WTC11 (cell line): ENCODE measurements at places on chromosomes 16 and 17.

DNA sequence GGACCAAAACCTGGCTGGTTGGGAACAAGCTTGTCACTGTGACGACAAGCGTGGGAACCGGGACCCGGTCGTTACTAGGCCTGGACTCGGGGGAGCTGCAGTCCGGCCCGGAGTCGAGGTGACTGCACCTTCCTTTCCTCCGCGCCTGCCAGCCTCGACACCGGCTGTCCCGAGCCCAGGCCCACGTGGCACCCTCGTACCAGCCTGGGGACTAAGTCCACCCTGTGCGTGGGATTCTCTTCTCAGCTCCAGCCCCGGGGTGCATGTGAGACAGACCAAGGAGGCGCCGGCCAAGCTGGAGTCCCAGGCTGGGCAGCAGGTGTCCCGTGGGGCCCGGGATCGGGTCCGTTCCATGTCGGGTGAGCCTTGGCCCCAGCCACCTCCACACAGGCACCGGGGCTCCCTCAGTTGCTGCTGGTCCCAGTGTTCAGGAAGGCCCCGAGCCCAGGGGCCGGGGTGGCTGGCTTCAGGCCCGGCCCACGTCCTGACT lies 31.6 kb downstream of the TSC2 start:
- DNase-seq = no peak

- DNase-seq = no peak
These were observed 158.6 kb downstream of the C16orf78 start for GRCh38 chr16:49531931-49532840.

GRCh38 chr17:82318772-82319606 lies 1.6 kb upstream of the CD7 start:
- DNase-seq = no peak

DNA sequence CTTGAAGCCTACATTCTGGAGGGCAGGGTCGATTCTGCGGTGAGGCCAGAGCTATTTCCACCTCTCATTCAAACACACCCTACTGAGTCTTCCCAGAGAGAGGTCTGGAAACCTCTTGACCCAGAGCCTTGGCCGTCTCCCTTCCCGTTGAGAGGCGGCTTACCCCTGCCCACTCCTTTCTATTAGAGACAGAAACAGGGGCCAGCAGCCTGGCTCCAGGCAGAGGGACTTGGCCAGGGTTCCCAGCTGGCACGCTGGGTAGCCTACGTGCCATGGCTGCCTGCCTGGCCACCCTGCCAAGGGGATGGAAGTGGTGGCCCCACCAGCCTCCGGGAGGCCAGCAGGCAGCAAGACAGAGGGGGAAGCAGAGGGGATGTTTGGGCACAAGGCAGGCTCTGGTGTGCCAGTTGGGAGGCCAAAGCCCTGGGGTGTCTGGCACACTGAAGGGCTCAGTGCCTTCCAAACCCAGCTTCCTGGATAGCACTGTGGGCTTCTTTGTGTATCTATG lies 6.0 kb downstream of the STAC2 start:
- DNase-seq = no peak

GRCh38 chr17:8080799-8081219 lies 6.7 kb downstream of the ALOX12B start:
- peak; percentile 54 for DNase-seq

DNA sequence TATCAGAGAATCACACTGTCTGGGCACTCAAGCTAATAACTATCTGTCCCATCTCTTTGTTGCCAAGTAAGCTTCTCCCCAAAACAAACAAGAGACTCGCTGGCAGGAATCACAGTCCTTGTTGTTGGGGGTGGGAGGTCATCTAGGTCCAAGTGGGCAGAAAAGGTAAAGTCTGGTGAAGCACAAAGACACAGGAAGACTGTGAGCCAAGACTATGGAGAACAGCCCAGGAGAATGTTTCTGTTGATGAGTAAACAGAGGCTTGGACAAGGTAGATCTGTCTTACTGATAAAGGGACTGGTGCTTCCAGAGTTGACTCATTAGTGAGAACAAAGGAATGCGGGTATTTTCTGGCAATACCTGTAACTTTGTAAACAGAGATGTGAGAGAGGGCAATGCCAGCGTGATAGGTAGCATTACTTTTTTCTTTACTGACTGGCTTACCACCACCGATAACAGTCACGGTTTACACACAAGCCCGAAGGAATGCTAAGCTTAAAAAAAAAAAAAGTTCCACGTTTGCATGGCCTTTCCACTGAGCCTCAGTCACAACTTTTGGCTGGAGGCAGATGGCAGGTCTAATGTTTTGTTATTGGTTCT lies 11.5 kb upstream of the MMD start:
- DNase-seq = no peak

DNA sequence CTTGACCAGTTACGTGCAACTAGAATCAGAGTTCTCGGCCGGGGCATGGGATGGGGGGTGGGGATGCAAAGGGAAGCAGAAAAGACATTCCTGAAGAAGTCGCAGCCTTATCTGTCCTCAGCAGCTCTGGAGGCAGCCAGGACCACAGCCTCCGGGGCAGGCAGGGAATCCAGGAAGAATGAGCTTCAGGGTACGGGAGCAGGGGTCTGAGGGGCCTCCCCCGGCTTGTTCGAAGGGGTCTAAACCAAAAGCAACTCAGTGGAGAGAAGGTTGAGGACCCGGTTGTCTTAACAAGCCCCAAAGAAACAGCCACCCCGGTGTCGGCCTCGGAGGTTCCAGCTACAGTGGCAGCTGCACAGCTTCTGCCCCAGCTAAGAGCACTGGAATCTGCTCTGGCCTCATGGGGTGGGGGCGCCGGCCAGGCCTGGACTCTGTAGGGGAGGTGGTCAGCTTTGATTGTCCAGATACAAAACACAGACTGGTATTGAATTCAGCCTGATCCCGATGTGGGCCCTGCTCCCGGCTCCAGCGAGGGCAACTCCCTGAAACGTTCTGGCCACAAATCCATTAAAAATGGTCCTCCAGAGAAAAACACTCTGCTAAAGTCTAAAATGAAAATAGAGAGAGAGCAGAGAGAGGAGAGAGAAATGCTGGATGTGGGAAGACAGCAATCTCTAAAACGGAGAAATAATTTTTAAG lies 7.7 kb downstream of the HOXB4 start:
- DNase-seq = no peak

DNA sequence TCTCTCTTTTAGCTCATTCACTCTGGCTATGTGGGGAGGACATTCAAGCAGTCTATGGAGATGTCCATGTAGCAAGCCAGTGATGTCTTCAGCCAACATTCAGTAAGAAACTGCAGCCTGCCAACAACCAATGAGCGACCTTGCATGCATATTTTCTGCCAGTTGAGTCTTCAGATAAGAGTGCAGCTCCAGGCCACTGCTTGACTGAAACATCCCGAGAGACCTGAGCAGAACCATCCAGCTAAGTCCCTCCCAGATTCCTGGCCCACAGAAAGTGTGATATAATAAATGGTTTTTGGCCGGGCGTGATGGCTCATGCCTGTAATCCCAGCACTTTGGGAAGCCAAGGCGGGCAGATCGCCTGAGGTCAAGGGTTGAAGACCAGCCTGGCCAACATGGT lies 10.5 kb upstream of the C17orf58 start:
- DNase-seq = no peak

DNA sequence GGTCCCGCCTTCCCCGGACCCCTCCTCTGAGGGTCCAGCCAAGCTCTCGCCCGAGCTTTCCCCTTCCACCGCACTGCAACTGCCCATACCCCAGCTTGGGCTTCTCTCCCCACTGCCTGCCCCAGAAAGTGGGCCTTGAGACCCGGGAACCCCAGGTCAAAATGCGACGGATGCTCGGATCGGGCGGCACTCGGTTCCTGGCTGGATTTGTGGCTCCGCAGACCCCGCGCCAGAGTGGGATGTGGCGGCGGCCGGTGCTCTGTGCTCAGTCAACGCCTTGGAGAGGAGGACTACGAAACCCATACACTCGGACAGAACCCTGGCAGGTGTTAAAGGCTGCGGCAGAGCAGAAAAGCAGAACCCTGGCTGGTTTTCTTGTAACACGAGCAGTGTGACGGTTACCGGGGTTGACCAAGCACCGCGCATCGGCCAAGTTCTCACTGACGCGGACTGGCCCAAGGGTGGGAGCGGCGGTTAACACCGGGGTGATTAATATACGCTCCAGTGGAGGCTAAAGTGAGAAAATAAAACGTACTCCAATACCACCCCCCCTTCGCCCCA lies 885 bp upstream of the SLFN13 start:
- DNase-seq = peak; percentile 43

GRCh38 chr16:48608452-48608851 lies 1.5 kb downstream of the N4BP1 start:
- no peak for DNase-seq

GRCh38 chr16:81645266-81645694 lies 133.8 kb upstream of the PLCG2 start:
- DNase-seq = no peak
